ENCODE measurements at places on chromosomes 6 and 20. TPM values are rescaled to one million over a fixed set of nuclear protein-coding genes. Genes with fewer than 3 reads are reported as not detected.

The GABRR1 gene
- not detected for total RNA-seq

The PXT1 gene
- 0.26 TPM for total RNA-seq

DNA sequence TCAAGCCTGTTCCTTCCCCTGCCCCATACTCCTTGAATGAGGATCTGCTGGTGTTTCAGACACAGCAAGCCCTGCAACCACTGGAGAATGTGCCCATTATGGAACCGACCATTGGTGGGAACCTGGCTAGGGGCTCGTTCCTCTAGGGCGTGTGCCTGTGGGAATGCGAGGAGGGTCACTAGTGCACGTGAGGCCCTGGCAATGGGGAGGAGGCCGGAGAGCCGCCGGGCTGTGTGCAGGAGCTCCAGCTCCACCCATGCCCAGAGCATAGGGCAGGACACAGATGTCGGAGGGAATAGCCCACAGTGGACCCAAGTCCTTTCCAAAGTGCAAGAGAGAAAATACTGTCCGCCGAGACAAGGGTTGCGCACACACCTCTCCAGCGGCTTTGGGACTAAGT lies 99.3 kb downstream of the ERMARD start:
- no peak for DNase-seq

The CCDC170 gene
- 0.77 TPM for total RNA-seq

- DNase-seq, result no peak
Measured at GRCh38 chr6:41798901-41799558, 11.5 kb downstream of the TOMM6 start.

DNA sequence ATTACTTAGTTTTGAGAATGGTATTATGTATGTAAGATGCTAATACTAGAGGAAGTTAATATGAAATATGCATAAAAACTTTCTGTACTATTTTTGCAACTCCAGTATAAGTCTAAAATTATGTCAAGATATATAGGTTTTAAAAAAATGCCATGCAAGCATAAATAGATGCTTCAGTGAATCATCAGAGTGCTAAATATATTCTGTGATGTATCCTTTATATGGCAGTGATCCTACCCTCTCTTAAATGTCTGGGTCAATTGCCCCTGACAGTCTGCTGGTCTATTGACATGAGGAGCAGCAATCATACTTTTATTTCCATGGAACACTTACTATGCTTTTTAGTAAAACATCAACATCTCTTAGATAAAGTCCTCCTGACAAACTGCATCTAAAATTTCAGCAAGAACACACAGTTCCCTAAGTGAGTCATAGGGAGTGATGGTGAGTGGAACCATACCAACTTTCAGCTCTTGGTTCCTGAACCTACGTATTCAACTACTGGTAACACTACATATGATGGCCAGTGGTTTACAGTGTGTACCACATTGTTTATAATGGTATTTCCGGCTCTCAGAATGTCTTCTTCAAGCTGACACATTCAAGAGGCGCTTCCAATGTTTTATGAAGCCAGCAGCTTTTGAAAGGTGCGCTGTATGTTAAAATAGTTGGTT lies 928.7 kb upstream of the GJE1 start:
- peak; percentile 51 for DNase-seq

DNA sequence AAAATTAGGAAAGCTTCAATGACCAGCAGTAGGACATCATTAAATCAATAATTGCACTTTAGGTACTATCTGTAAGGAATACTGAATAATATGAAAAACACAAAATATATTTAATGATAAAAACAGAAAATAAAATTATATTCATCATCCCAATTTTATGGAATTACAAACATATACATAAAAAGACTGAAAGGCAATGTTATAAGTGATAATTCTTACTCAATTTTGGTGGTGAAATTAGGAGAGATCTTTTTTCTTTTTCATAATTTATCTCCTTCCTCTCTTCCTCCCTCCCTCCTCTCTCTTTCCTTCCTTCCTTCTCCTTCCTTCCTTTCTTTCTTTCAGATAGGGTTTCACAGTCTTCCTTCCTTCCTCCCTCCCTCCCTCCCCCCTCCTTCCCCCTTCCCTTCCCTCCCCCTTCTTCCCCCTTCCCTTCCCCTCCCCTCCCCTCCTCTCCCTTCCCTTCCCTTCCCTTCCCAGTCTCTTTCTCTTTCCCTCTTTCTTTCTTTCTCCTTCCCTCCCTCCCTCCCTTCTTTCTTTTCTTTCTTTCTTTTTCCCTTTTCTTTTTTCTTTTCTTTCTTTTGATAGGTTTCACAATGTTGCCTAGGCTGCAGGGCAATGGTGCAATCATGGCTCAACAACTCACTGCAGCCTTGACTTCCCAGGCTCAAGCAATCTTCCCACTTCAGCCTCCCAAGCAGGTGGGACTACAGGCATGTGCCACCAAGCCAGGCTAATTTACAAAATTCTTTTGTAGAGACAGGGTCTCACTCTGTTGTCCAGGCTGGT lies 36.8 kb downstream of the RSPH3 start:
- DNase-seq, result no peak

DNA sequence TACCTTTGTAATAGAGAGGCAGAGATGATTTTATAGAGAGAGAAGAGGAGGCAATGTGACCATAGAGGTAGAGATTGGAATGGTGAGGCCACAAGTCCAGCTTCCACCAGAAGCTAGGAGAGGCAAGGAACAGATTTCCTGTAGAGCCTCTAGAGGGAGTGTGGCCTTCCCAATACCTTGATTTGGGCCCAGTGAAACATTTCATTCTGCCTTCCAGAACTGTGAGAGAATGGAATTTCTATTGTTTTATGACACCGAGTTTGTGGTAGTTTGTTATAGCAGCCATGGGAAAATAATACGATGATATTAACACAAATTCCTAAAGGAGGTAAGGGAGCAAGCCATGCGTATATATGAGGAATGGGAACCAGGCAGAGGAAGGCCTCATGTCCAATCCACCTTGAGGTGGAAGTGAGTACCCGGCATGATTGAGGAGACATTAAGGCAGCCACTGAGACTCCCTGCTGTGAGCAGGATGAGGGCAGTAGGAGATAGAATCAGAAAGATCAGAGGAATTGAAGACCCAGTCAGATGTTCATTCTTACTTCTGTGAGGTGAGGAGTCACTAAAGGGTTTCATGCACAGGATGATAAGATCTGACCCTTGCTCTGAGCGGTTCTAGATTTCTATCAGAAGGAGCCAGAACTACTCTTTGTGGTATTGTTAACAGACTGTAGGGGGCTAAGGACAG lies 636.3 kb upstream of the IMPG1 start:
- DNase-seq, result no peak

- no peak for DNase-seq
Measured at GRCh38 chr6:147879031-147879580, 370.6 kb downstream of the SAMD5 start.

The GJA10 gene
- total RNA-seq, result not detected

- DNase-seq, result peak; percentile 23
Measured at GRCh38 chr6:149275621-149276020, 41.9 kb upstream of the TAB2 start.

- DNase-seq, result no peak
Measured at GRCh38 chr6:130200020-130200419, 22.7 kb downstream of the SAMD3 start.

- peak; percentile 55 for DNase-seq
Measured at GRCh38 chr20:32898729-32899128, 40.0 kb downstream of the EFCAB8 start.

DNA sequence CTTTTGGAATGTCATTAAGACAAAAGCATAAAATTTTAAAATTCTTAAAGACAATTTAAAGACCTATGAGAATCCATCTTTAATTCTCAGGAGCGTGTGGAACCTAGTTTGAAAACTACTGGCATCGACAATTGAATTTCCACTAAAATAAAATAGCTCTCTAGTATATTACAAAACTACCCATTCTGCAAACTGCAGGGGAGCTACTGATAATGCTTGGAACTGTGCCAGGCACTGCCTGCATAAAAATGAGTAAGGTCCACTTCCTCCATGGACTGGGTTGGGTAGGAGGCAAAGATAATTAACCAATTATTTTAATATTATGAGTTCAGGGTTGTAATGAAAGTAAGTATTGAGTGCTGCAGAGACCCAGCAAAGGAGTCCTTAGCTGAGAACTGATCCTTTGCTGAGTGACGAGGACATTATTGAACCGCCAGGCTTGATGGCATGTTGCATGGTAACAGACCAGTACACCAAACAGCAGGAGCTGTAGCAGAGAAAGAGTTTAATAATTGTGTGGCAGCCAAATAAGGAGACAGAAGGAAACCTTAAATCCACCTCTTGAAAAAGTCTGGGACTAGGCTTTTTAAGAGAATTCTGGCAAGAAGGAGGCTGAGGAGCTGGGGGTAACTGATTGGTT lies 261.3 kb downstream of the ESR1 start:
- DNase-seq, result no peak

- DNase-seq, result no peak
Measured at GRCh38 chr6:109296452-109296851, 85.8 kb downstream of the CD164 start.

The TBX18 gene
- 0.77 TPM for total RNA-seq

DNA sequence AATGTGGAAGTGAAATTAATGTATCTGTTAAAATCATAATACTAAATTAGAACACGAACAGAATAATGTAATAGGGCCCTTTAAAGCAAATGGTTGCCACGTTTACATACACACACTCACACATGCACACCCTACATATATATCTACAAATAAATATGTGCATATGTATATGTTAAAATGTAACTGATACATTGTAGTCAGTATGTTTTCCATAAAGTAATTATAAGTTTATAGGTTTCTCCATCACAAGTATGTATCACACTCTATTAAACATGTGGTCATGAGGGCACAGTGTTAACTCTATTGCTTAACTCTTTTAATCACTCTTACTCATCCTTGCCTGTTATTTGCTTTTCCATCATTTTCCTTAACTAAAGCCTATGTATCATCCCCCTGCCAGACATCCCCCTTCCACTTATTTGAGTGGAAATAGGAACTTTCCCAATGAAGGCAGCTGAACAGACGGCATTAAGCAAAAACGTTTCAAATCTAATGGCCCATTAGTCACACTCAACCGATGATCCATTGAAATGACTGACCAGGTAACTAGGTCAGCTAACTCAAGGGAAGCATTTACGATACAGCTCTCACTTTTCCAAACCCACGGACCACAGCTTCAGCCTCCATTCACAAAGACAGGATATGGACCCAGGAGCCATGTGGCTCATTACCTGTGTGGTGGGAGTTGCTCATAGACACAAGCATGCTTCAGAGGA lies 89.3 kb downstream of the HAO1 start:
- peak; percentile 18 for DNase-seq

DNA sequence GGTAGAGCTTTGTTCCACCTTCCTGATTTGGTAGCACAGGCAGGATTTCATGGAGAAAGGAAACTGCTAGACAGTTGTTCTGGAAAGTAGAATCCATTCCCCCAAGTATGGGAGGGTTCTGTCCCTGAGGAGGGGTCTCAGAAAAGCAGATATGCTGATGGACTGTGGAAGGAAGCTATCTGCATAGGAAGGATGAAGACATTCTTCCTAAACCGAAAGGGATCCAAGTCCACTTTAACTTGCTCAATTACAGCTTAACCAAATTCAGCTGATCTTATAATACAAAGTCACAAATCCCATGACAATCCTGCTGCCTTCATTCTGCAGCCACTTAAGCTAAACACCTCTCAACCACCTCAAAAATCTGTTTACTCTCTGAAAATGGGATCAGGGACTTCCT lies 2.6 kb downstream of the MAN1A1 start:
- no peak for DNase-seq

DNA sequence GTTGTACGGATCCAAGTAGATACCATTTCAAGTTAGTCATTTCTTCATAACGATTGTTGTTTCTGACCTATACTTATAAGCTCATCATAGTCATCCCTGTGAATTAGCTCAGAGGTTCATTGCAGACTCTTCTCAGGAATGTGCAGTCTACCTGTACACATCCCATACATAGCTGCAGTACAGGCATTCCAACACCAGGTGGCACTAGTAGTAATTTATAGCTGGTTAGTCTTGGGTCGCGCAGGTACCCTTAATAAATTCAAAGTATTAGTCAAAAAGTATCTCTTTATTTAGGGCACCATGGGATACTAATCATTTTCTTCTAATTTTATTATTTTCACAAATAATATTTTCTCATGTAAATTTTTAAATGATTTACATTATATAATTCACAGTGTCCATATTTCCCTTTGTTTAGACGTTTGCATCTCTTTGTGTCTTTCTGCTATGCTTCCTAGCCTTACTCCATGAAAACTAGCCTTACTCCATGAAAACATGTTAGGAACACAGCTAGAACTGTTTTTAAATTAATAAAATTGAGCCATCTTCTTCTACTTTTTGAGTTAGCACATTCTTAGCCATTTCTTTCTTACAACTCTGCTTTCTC lies 128.6 kb upstream of the FAM83B start:
- DNase-seq, result peak; percentile 34
